ENCODE measurements at places on chromosomes 16 and 17. TPM values are rescaled to one million over a fixed set of nuclear protein-coding genes. Genes with fewer than 3 reads are reported as not detected.
A peak's percentile ranks its signal among the peaks of the same experiment; 100 is the strongest.

DNA sequence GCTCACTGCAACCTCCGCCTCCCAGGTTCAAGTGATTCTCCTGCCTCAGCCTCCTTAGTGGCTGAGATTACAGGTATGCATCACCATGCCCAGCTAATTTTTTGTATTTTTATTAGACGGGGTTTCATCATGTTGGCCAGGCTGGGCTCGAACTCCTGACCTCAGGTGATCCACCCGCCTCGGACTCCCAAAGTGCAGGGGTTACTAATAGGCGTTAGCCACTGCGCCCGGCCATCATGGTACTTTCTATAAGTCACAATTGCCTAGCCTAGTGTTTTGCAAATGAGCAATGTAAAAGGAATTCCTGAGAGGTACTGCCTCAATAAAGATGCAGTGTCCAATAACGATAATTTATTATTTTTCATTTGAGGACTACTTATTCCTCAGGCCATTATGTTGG lies 13.9 kb upstream of the PSMC3IP start:
- peaks cover 77% of the 10 kb centered on the region for H3K36me3 ChIP-seq
- no peaks in the 10 kb centered on the region for H3K4me1 ChIP-seq
- H3K4me3 ChIP-seq = no peak overlapping the region
- no peak overlapping the region for H3K27ac ChIP-seq
- no peak for DNase-seq

- H3K4me1 ChIP-seq = no peaks in the 10 kb centered on the region
- no peaks in the 10 kb centered on the region for H3K27me3 ChIP-seq
- H3K4me3 ChIP-seq = no peak overlapping the region
- no peak for DNase-seq
- no peak overlapping the region for H3K27ac ChIP-seq
Measured at GRCh38 chr17:70080541-70081347, 5.7 kb downstream of the KCNJ16 start.

DNA sequence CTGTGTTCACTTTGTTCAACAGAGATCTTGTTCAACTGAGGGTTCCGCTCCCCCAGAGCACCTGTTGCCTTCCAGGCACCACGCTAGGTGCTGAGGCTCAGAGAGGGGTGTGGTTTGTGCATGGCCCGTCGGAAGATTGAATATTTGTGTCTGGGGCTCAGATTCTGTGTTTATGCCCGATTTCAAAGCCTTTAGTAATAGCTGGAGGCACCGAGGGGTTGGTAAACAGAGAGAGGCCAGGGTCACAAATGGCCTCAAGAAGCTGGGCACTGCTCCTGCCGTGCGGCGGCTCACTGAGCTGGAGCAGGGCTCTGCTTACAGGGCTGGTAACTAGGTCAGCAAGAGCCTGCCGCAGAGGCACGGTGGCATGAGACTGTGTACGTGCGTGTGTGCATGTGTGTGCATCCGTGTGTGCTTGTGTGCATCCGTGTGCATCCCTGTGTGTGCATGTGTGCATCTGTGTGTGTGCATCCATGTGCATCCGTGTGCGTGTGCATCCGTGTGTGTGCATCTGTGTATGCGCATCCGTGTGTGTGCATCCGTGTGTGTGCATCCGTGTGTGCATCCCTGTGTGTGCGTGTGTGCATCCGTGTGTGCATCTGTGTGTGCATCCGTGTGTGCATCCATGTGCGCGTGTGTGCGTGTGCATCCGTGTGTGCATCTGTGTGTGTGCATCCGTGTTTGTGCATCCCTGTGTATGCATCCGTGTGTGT lies 5.4 kb downstream of the ITGAE start:
- no peaks in the 10 kb centered on the region for H3K36me3 ChIP-seq
- no peak overlapping the region for H3K4me3 ChIP-seq
- DNase-seq = no peak
- no peaks in the 10 kb centered on the region for H3K27me3 ChIP-seq
- no peak overlapping the region for H3K27ac ChIP-seq

DNA sequence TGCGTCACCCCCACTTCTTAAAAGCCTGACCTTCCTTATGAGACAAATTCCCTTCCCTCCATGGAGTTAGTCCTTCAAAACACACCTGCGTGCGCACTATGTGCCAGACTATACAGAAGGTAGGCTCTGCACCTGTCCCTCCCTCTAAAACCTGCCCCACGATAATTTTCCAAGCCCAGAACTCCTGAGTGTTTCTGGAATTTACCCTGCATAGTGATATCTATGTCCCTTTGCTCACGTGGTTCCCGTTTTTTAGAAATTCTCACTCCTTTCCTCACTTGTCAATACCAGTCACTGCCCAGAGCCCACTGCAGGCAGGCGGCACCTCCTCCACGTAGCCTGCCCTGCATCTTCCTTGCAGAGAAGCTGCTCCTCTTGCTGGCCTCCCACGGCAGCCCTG lies 82.2 kb downstream of the SLC6A2 start:
- H3K36me3 ChIP-seq = no peaks in the 10 kb centered on the region
- peaks cover 24% of the 10 kb centered on the region for H3K27me3 ChIP-seq
- no peaks in the 10 kb centered on the region for H3K4me1 ChIP-seq

DNA sequence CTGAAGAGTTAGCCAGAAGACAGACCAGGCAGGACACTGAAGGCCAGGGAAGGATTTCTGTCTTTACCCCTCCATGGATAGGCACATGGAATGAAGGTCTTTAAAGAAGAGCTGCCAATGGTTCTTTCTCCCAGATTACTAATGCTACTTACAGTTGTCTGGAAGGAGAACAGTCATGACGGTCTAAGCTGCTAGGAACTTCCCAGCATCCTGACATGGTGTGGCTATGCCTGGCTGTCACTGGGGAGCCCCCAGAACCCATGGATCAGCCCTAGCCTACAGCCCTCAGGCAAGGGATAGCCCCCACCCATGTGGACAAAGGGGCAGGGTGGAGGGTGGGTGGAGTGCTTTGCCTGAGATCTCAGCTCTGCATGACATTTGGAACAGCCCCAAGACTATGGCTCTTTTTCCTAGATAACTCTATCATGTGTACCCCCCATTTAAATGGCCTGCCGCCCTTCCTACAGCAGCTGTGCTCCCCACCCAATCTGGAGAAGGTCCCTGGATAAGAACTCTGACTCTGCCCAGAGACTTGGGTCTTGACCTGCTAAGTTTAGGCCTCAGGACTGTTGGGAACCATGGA lies 9.2 kb upstream of the KAT7 start:
- no peak for DNase-seq
- no peak overlapping the region for H3K4me3 ChIP-seq
- H3K4me1 ChIP-seq = peaks cover 19% of the 10 kb centered on the region
- H3K27ac ChIP-seq = peak overlapping the region; percentile 22

DNA sequence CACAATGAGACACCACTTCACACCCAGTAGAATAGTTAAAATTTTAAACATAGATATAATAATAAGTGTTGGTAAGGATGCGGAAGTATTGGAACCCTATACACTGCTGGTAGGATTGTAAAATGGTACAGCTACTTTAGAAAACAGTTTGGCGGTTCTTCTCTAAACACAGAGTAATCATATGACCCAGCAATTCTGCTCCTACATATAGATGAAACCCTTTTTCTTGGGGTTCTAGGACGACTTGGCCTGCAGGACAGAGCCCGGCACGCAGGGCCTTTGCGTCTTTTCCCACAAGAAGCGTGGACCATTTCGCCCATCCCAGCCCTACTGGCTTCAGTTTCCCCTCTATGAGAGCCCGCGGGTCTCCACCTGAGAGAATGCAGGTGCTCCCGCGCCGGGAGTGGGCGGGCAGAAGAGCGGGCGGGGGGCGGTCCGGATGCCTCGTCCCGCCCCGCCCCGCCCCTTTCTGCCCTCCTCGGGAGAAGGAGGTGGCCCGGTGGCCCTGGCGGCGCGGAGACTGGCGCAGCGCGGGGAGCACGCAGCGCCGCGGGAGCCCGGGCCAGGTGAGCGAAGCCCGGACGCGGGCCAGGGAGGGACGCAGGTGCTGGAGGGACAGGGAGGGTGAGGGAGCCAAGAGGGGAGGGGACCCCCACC lies at the start of gene SDR42E2:
Gene SDR42E2 (plus strand): TSS at position 508 of the 657 bp plus-strand sequence. CDS start 3,077 bp downstream, outside the sequence.
- no peak for DNase-seq
- no peak within 1 kb of the TSS for H3K27ac ChIP-seq
- no peaks in the 10 kb centered on the region for H3K4me1 ChIP-seq
- peaks cover 39% of the 10 kb centered on the region for H3K27me3 ChIP-seq
- H3K4me3 ChIP-seq = no peak within 1 kb of the TSS

- no peaks in the 10 kb centered on the region for H3K4me1 ChIP-seq
- no peak overlapping the region for H3K27ac ChIP-seq
- no peak for DNase-seq
- H3K4me3 ChIP-seq = no peak overlapping the region
- no peaks in the 10 kb centered on the region for H3K27me3 ChIP-seq
- no peaks in the 10 kb centered on the region for H3K36me3 ChIP-seq
Measured at GRCh38 chr16:52657924-52658323, 111.0 kb upstream of the TOX3 start.

- DNase-seq = no peak
- no peak overlapping the region for H3K4me3 ChIP-seq
- no peak overlapping the region for H3K27ac ChIP-seq
- H3K36me3 ChIP-seq = no peaks in the 10 kb centered on the region
- H3K27me3 ChIP-seq = peaks cover 33% of the 10 kb centered on the region
Measured at GRCh38 chr17:74852237-74853047, 7.2 kb downstream of the GRIN2C start.

- H3K27me3 ChIP-seq = peaks cover 3% of the 10 kb centered on the region
- H3K27ac ChIP-seq = peak overlapping the region; percentile 81
- H3K4me3 ChIP-seq = peak overlapping the region; percentile 21
- H3K36me3 ChIP-seq = no peaks in the 10 kb centered on the region
Measured at GRCh38 chr16:57299009-57299718, 14.7 kb upstream of the PLLP start.

DNA sequence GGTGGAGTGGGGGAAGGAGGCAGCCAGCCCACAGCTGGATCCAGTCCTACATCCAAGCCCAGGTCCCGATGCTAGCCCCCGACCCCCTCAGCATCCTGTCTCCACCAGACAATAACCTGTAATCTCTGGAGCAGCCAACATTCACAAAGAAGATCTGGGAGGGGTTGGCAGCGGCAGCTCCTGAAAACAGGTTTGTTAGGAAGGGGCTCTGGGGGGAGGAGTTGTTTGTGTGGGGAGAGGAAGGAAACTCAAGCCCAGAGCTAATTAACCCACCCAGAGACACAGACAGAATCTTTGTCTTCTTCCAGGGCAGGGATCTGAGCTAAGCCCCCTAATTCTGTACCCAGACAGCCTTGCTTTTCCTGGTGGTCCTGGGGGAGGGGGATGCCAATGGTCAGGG lies 4.6 kb upstream of the C17orf113 start:
- H3K36me3 ChIP-seq = no peaks in the 10 kb centered on the region
- peaks cover 36% of the 10 kb centered on the region for H3K27me3 ChIP-seq
- H3K4me1 ChIP-seq = peaks cover 17% of the 10 kb centered on the region
- H3K4me3 ChIP-seq = no peak overlapping the region
- no peak overlapping the region for H3K27ac ChIP-seq

DNA sequence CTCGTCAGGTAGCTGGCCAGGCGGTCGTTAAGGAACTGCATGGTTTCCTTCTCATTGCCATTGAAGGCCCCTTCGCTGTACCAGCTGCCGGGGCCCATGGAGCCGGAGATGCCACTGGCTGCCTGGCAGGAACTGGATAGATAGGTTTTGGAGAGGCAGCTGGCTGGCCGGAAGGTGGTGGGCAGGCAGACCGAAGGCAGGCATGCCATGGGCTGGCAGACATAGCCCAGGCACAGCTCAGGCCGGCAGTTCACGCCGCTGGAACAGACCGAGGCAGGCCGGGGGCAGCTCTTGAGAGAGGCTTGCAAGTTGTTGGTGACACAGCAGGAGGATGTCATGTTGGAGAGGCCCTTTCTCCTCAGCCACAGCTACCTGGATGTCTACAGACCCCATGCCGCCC lies at the start of gene KRT32:
Gene KRT32 (minus strand): TSS at position 399 of the 400 bp plus-strand sequence. CDS start 61 bp downstream, at position 338.
- no peaks in the 10 kb centered on the region for H3K4me1 ChIP-seq
- no peaks in the 10 kb centered on the region for H3K27me3 ChIP-seq
- H3K27ac ChIP-seq = no peak within 1 kb of the TSS
- no peak for DNase-seq
- no peaks in the 10 kb centered on the region for H3K36me3 ChIP-seq

DNA sequence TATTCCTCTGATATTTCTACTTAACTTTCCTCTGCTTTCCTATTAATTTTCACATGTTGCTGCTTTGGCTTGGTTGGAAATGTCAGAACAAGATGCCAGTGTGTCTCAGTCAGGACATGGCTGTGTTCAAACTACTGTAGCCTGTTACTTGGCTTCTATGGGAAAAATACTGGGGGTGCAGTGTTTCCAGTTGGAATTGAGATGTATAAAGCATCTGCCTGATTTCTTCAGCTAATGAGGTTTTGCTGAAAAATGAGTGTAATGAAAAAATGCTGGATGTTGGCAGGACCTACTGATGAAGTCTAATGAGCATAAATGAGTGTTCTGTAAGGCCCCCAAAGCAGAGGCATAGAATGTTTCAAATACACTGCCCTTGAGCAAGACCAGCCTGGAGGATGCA lies 166.6 kb downstream of the PHKB start:
- H3K4me1 ChIP-seq = no peaks in the 10 kb centered on the region
- no peaks in the 10 kb centered on the region for H3K36me3 ChIP-seq
- no peaks in the 10 kb centered on the region for H3K27me3 ChIP-seq
- no peak overlapping the region for H3K27ac ChIP-seq
- peak; percentile 79 for DNase-seq
- H3K4me3 ChIP-seq = no peak overlapping the region

DNA sequence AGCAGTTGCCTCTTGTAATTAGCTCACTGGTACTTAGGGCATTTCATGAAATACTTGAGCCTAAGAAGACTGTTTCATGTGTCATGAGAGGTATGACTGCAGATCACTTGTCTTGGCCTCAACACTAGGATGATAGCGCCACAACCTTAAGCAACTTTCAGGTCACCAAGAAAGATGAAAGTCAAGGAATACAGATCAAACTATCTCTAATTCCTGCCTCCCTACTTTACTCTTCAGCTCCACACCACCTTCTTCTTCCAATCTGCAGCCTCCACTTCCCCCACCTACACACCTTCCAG lies 28.0 kb downstream of the GNA13 start:
- no peaks in the 10 kb centered on the region for H3K36me3 ChIP-seq
- H3K27ac ChIP-seq = no peak overlapping the region
- peaks cover 12% of the 10 kb centered on the region for H3K4me1 ChIP-seq
- H3K27me3 ChIP-seq = no peaks in the 10 kb centered on the region
- H3K4me3 ChIP-seq = no peak overlapping the region

GRCh38 chr17:77887464-77888241 lies 70.8 kb upstream of the TNRC6C start:
- H3K4me1 ChIP-seq = peaks cover 39% of the 10 kb centered on the region
- H3K27ac ChIP-seq = peak overlapping the region; percentile 16
- no peaks in the 10 kb centered on the region for H3K27me3 ChIP-seq
- no peaks in the 10 kb centered on the region for H3K36me3 ChIP-seq

DNA sequence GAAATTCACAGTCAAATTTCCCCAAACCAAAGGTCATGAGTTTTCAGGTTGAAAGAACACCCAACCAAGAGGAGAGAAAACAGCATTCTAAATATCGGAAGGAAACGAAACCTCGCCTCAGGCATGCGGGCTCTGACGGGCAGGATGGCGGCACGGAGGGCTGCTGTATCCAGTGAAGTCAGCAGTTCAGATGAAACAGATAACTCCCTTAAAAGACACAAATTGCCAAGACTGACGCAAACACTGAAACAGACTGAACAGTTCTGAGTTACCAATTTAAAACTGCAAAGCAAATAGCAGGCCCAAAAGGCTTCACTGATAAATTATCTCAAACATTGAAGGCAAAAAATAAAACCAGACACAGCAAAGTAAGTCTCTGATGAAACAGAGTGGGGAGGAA lies 20.6 kb upstream of the CDH15 start:
- peaks cover 2% of the 10 kb centered on the region for H3K27me3 ChIP-seq
- H3K4me1 ChIP-seq = peaks cover 8% of the 10 kb centered on the region
- H3K4me3 ChIP-seq = no peak overlapping the region
- H3K36me3 ChIP-seq = no peaks in the 10 kb centered on the region
- H3K27ac ChIP-seq = no peak overlapping the region
- no peak for DNase-seq

The CCR7 gene
- total RNA-seq = 0.35 TPM

The PARD6A gene
- 4.1 TPM for total RNA-seq

The ZG16B gene
- total RNA-seq = 1.4 TPM

The CCL16 gene
- total RNA-seq = not detected

The TIMP2 gene
- total RNA-seq = 196 TPM

The DUS1L gene
- total RNA-seq = 103 TPM

Data from left lung (tissue), 14 donors.